ENCODE measurements at places on chromosomes 12 and 14.

GRCh38 chr12:27383429-27384260, 51.0 kb downstream of the BMAL2 start:
- no peaks in the 10 kb centered on the region for H3K27me3 ChIP-seq
- H3K36me3 ChIP-seq, result no peaks in the 10 kb centered on the region
- peak; percentile 64 for DNase-seq
- no peak overlapping the region for H3K27ac ChIP-seq
- H3K4me1 ChIP-seq, result peaks cover 6% of the 10 kb centered on the region

- no peaks in the 10 kb centered on the region for H3K4me1 ChIP-seq
- no peak for DNase-seq
- H3K4me3 ChIP-seq, result no peak overlapping the region
- H3K27ac ChIP-seq, result no peak overlapping the region
- no peaks in the 10 kb centered on the region for H3K27me3 ChIP-seq
Measured at GRCh38 chr14:72783741-72784140, 110.2 kb downstream of the DPF3 start.

DNA sequence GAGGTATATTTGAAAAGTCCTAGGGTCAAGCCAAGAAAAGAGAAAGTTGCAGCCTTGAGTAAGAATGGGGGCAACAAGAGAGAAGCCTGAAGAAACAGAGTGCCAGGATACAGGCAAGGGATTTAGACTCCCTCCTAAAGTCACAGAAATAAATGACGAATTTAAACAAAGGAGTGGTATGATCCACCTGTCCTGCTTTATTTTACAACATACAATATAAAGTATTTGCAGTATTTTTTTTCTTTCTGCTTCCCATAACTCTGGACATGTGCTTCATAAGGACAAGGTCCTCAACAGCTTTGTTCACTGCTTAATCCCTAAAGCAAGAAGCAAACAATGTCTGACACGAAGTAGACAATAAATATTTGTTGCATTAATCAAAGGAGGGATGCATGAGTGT, 57.4 kb downstream of the IFNG start:
- H3K36me3 ChIP-seq, result no peaks in the 10 kb centered on the region
- H3K27ac ChIP-seq, result no peak overlapping the region
- no peaks in the 10 kb centered on the region for H3K27me3 ChIP-seq
- H3K4me3 ChIP-seq, result no peak overlapping the region

DNA sequence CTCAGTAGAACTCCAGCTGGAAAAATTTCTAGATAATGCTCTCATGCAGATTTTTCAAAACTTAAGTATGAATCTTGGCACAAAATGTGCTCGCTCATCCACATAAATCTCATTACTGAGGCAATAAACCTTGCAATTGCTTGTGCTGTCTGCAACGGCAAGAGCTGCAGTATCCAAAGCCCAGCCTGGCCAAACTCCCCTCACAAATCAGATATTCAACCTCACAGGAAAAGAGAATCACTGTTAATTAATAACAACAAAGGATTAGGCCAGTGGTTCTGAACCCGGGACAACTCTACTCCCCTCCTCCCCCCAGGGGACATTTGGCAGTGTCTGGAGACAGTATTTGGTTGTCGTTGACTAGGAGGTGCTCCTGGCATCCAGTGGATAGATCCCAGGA, 19.2 kb upstream of the CORO1C start:
- no peaks in the 10 kb centered on the region for H3K4me1 ChIP-seq
- H3K4me3 ChIP-seq, result no peak overlapping the region
- H3K36me3 ChIP-seq, result no peaks in the 10 kb centered on the region
- no peak for DNase-seq
- H3K27ac ChIP-seq, result no peak overlapping the region

DNA sequence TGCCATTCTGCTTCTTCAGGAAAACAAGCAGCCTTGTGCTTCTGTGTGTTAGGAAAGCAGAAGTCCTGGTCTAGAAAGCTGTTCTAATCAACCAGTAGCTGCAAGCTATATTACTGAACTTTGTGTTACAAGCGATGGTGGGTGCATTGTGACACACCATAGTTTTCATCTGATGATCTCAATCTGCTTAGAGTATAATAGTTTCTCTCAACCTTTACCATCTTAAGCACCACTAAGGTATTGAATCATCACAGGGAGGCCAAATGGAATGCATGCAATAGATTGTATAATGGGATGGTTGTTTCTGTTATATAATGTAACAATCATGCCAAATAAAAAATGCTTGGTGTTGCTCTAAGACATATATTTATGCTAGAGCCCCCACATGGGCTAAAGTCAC, 771.7 kb downstream of the NOVA1 start:
- no peaks in the 10 kb centered on the region for H3K27me3 ChIP-seq
- no peaks in the 10 kb centered on the region for H3K4me1 ChIP-seq
- no peak overlapping the region for H3K27ac ChIP-seq
- H3K4me3 ChIP-seq, result no peak overlapping the region
- no peak for DNase-seq

GRCh38 chr12:103846415-103846814, 5.4 kb upstream of the NT5DC3 start:
- DNase-seq, result no peak
- H3K27ac ChIP-seq, result no peak overlapping the region
- no peaks in the 10 kb centered on the region for H3K36me3 ChIP-seq

- no peak for DNase-seq
- H3K27me3 ChIP-seq, result no peaks in the 10 kb centered on the region
- H3K4me3 ChIP-seq, result no peak within 1 kb of the TSS
- H3K36me3 ChIP-seq, result no peaks in the 10 kb centered on the region
Measured at GRCh38 chr14:74875941-74876913, at the start of gene PROX2. Gene PROX2, minus strand, starts transcription at chr14:74876145. Its CDS starts 12,311 bp downstream, at chr14:74863834.

DNA sequence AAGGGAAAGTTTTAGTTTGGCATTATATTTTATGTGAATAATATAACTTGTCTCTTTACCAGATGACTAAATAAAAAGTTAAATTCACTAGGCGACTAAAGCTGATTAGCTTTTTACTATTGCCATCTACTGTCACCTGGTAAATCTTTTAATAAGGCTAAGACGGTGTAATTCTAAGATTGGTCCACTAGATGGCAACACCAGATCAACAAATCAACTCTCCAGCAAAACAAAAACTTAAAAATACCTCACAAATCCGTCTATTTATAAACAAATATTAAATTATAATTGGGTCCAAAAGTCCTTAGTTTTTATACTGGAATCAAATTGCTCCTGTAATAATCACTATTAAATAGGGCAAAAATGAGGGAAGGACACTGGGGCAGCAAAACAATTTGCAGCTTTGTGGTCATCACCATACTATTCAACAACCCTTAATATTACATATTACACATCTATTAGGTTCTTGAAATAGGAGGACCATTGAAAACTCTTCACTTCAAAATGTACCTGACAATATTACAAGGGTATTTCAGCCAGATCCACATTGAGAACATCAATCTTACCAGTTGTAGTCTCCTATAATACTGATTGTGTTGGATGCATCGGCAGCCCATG, 47.9 kb downstream of the GALC start:
- DNase-seq, result no peak
- H3K4me1 ChIP-seq, result no peaks in the 10 kb centered on the region
- no peak overlapping the region for H3K4me3 ChIP-seq
- H3K27ac ChIP-seq, result no peak overlapping the region

DNA sequence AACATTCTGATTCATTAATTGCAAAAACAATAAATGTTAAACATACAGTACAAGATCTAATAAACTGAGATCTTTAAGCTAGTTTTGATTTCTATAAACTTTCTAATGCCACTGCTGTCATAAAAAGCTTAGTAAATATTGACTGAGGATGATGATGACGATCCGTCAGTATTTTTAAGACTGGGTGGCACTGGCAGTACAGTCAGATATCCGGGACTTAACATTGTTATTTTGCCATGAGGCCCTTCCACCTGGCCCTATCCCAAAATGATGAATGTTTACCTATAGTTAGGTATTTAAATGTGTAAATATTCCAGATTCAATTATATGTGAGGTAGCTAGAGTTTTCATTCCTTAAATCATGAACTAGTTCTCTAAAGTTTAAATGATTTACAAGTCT, 158.5 kb downstream of the FOXA1 start:
- peaks cover 9% of the 10 kb centered on the region for H3K36me3 ChIP-seq
- no peak for DNase-seq
- H3K4me1 ChIP-seq, result no peaks in the 10 kb centered on the region
- no peak overlapping the region for H3K27ac ChIP-seq

DNA sequence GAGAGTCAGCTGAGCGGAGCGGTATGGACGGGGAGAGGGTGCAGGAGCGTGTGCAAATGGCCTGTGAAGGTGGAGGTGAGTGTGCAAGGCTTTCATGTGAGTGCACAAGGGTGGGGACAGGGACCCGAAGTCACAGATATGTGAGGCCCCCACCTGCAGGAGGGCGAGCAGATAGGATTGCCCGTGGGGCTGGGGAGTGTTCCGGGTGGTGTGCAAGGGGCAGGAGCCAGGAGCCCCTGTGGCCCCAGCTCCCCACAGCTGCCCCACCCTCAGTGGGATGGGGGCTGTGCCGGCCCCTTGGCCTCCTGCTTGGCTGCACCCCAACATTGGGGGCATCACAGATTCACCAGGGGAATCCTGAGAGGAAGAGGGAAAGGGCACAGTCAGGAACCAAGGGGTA, 5.5 kb upstream of the ZNF384 start:
- DNase-seq, result no peak
- peaks cover 8% of the 10 kb centered on the region for H3K4me1 ChIP-seq
- H3K27ac ChIP-seq, result no peak overlapping the region
- peaks cover 28% of the 10 kb centered on the region for H3K27me3 ChIP-seq

DNA sequence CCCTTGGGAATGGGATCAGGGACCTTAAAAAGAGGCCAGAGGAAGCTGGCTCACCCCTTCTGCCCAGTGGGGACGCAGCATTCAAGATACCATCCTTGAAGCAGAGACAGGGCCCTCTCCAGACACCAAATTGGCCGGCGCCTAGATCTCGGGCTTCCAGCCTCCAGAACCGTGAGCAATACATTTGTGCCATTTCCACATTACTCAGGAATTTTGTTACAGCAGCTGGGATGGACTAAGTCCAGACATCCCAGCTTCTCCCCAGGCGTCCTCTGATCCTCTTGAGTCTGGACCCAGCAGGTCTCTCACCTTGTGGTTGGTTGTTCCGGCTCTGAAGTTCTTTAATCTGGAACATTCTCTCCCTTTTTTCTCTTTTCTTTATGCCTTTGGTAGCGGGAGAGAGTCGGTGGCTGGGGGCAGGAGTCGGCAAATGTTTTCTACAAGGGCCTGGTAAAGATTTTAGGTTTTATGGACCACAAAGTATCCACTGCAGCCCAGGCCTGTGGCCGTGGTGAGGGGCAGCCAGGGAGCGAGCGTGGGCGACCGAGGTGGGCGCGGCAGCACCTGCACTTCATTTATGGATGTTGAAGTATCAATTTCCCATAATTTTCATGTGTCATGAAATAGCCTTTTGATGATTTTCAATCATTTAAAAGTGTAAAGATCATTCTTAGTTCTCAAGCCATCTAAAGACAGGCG, 4.8 kb downstream of the CEP170B start:
- H3K27me3 ChIP-seq, result no peaks in the 10 kb centered on the region
- DNase-seq, result no peak
- H3K27ac ChIP-seq, result no peak overlapping the region
- peaks cover 17% of the 10 kb centered on the region for H3K4me1 ChIP-seq

DNA sequence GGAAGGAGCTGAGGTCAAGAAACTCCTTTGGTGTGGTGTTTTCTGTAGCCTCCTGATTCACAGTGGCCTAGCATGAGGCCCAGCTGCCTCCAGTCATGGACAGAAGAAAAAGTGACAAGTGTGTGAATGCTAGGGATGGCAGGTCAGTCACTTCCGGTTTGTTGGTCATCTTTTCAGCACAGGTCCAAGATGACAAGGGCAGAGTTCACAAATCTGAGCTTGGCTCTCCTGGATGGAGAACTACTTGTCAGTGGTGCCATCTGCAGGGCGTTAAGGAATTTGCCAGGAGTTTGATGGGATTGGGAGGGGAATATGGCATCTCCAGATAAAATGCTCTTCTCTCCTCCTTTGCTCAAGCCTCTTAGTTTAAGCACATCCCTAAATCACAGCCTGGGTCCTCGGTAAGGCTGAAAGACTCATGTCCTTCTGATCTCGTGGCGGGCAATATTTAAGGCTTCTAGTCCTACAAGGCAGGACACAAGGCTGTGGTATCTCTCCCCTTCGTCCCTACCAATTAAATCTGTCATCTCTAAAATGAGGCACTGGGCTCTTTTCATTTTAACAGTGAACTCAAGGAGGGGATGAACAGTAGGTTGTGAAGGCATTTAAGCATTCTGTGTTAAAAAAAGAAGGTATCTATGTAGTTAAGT, 10.0 kb downstream of the TUBA1B start:
- no peak for DNase-seq
- H3K4me3 ChIP-seq, result no peak overlapping the region
- H3K4me1 ChIP-seq, result no peaks in the 10 kb centered on the region
- H3K27me3 ChIP-seq, result no peaks in the 10 kb centered on the region
- H3K27ac ChIP-seq, result no peak overlapping the region
- H3K36me3 ChIP-seq, result peaks cover 2% of the 10 kb centered on the region

- peaks cover 6% of the 10 kb centered on the region for H3K4me1 ChIP-seq
- no peak for DNase-seq
- no peak overlapping the region for H3K27ac ChIP-seq
- H3K4me3 ChIP-seq, result no peak overlapping the region
- H3K36me3 ChIP-seq, result no peaks in the 10 kb centered on the region
Measured at GRCh38 chr12:90102957-90103652, 394.5 kb upstream of the ATP2B1 start.
